Left ventricle myocardium superior (tissue), 1 donor: ENCODE measurements at places on chromosomes 11 and 22. TPM values are rescaled to one million over a fixed set of nuclear protein-coding genes. Genes with fewer than 3 reads are reported as not detected.

MYO18B gene
- total RNA-seq = 138 TPM

CDCA5 gene
- 1.3 TPM for total RNA-seq

OR51T1 gene
- not detected for total RNA-seq

OR2D2 gene
- total RNA-seq = not detected

MMP20 gene
- not detected for total RNA-seq

DNA sequence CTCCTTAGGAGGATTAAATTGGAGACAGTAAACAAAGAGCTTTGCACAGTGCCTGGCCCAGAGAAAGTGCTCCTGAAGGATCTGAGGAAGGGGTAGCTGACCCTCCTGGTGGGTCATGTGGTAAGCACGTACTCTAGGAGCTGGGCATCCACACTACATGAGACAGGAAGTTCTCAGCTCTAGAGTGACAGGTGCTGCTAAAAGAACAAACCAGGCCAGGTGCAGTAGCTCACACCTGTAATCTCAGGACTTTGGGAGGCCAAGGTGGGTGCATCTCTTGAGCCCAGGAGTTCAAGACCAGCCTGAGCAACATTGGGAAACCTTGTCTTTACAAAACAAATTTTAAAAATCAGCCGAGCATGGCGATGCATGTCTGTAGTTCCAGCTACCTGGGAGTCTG is 13.1 kb downstream of the SLC43A1 start:
- no peak for DNase-seq

GRCh38 chr11:127709960-127710359 is 709.4 kb upstream of the KIRREL3 start:
- DNase-seq = no peak

GRCh38 chr11:41978945-41979344 is 519.5 kb upstream of the LRRC4C start:
- no peak for DNase-seq

GRCh38 chr11:61482513-61482912 is 26.0 kb upstream of the LRRC10B start:
- DNase-seq = no peak

- DNase-seq = no peak
Measured at GRCh38 chr11:70113801-70114200, 35.7 kb downstream of the ANO1 start.

DNA sequence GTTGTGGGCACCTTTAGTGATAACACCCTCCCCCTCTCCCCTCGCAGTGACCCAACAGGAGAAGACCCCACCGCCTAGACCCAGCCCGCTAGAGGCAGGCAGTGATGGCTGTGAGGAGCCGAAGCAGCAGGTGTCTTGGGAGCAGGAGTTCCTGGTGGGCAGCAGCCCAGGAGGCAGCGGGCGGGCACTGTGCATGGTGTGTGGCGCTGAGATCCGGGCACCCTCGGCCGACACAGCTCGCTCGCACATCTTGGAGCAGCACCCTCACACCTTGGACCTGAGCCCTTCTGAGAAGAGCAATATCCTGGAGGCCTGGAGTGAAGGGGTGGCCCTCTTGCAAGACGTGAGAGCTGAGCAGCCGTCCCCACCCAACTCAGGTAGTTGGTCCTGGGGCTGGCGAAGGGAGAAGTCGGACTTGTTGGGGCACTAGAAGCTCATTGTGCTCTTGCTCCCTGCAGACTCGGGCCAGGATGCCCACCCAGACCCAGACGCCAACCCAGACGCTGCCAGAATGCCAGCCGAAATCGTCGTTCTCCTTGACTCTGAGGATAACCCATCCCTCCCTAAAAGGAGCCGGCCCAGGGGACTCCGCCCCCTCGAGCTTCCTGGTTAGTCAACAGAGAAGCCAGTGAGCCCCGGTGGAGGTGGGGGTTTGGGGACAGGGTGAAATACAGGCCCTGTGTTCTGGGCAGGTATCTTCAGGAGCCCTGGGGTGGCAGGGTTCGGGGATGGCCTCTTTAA is 4.7 kb downstream of the SPINDOC start:
- no peak for DNase-seq

DNA sequence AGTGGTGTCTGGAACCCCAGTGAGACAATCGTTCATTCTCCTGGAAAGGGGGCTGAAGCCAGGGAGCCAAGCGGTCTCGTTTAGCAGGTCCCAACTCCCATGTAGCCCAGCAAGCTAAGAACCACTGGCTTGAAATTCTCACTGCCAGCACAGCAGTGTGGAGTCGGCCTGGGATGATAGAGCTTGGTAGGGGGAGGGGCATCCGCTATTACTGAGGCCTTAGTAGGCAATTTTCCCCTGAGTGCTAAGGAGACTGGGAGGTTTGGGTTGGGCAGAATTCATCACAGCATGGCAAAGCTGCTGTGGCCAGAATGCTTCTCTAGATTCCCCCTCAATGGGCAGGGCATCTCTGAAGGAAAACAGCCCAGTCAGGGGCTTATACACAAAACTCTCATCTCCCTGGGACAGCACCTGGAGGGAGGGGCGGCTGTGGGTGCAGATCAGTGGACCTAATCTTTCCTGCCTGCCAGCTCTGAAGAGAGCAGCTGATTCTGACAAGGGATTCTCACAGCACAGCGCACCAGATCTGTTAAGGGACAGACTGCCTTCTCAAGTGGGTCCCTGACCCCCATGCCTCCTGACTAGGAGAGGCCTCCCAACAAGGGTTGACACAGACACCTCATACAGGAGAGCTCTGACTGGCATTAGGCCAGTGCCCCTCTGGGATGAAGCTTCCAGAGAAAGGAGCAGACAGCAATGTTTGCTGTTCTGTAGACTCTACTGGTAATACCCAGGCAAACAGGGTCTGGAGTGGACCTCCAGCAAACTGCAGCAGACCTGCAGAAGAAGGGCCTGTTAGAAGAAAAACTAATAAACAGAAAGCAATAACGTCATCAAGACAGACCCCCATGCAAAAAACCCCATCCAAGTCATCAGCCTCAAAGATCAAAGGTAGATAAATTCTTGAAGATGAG is 14.8 kb downstream of the OR52M1 start:
- DNase-seq = no peak
